ENCODE measurements at places on chromosomes 6 and 20.
A peak's percentile ranks its signal among the peaks of the same experiment; 100 is the strongest.

GRCh38 chr20:5626603-5627002, 123.6 kb upstream of the SHLD1 start:
- no peak for DNase-seq

GRCh38 chr6:154403788-154404187, 47.2 kb upstream of the IPCEF1 start:
- peak; percentile 84 for DNase-seq

DNA sequence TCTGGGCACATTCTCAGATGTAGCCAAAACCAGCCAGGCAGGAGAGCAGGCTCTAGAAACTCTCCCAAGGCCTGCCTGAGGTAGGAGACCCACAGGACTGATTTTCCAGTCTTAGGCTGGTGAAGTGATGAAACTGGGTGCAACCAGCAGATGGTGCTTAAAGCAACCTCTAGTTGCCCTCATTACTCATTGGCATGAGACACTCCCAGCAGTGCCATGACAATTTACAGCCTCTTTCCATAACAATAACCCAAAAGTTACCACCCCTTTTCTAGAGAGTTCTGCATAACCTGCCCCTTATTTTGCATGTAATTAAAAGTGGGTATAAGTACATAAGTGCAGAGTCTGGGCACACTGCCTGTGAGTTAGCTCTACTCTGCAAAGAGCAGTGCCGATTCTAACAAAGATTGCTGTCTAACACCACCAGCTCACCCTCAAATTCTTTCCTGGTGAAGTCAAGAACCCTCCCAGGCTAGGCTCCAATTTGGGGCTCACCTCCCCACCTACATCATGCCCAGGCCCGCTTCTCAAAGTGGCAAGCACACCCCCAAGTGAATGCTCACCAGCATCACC, 14.4 kb upstream of the GPR6 start:
- no peak for DNase-seq

GRCh38 chr6:167501831-167502385, 177.0 kb downstream of the TTLL2 start:
- DNase-seq = no peak

GRCh38 chr20:34549291-34549928, 9.1 kb upstream of the MAP1LC3A start:
- peak; percentile 64 for DNase-seq

DNA sequence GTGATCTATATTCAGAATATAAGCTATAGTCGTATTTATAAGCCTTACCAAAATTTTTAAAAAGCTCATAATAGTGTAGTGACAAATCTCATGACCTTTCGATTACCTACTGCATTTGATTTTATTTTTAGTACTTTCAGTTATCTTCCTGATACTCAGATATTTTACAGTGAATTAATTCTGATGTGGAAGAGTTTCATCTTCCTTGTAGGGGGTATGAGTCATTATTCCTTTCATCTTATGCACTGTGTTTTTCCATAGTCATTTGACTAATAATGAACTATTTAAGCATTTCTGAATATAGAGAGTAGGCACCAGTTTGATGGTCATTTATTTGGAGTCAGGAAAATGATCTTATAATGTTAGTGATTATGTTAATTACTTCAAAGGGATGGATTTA, 36.4 kb downstream of the HDGFL1 start:
- DNase-seq = no peak

DNA sequence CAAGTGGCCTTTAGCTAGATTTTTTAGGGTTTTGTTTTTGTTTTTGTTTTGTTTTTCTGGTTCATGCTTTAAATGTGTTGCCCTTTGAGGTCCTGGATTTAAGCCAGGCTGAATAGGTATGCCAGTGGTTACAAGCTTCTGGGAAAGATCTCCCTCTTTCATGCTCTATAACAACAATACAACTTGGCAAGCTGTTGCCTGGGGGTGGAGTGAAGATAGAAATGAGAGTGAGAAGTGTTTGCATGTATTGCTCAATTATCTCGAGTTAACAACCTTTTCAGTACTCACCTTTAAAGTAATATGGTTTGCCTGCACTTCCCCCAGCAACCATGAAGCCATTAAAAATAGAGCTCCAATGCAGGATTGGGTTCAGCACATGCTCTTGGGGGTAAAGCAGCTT, 19.2 kb upstream of the HAO1 start:
- DNase-seq = no peak

DNA sequence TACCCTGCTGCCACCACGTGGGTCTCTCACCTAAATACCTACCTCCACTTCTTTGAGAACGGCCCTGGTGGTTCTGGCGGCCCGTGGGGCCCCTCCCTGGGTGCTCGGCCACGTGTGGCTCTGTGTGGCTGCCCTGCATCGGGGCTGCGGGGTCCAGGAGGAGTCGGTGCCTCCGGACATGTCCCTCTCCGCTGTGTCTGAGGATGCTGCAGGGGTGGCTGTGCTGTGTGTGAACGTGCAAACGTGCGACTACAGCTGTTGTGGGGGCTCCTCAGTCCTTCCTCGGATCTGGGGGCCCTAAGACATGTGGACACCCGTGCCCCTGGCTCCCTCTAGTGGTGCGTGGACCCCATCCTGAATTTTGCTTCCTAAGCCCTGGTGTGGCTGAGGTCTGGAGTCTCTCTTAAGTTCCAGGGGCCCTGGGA, 691.8 kb downstream of the QKI start:
- DNase-seq = peak; percentile 63
